DMS79 (cell line): ENCODE measurements at places on chromosomes 16 and 17.

- no peak for DNase-seq
Measured at GRCh38 chr16:65917466-65917865, 449.0 kb upstream of the CDH5 start.

DNA sequence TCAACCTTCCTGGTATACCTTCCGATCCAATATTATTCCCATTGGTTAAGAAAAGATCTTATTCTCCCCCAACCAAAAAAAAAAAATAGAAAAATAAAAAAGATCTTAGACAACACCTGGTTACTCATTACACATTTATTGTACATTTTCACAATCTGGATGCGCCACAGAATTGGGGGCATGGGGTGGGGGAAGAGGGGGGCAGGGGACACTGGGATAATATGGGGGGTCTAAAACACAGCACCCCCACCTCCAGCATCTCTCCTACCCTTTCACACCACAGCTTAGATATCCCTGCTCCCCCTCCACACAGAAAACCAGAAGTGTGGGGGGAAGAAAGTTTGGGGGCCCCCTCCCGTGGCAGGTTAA, 3.7 kb downstream of the VAMP2 start:
- DNase-seq: no peak

GRCh38 chr16:75317532-75317931, 66.1 kb upstream of the BCAR1 start:
- DNase-seq: no peak

- DNase-seq: no peak
Measured at GRCh38 chr17:78127888-78128550, 536 bp downstream of the TMC6 start.

DNA sequence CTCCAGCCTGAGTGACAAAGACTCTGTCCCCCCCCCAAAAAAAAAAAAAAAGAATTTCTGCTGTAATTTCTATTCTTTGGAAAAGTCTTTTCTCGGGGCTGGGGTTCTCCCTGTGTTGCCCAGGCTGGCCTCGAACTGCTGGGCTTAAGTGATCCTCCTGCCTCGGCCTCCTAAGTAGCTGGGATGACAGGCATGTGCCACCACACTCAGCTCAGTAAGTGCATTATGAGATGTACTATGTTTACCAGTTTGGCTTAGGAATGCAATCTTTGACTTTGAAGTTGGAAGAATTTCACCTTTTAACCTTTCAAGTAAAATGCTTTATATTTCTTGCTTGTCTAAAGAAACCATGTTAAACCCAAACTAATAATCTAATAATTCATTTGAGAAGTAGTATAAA, 28.0 kb upstream of the ADCY7 start:
- no peak for DNase-seq

DNA sequence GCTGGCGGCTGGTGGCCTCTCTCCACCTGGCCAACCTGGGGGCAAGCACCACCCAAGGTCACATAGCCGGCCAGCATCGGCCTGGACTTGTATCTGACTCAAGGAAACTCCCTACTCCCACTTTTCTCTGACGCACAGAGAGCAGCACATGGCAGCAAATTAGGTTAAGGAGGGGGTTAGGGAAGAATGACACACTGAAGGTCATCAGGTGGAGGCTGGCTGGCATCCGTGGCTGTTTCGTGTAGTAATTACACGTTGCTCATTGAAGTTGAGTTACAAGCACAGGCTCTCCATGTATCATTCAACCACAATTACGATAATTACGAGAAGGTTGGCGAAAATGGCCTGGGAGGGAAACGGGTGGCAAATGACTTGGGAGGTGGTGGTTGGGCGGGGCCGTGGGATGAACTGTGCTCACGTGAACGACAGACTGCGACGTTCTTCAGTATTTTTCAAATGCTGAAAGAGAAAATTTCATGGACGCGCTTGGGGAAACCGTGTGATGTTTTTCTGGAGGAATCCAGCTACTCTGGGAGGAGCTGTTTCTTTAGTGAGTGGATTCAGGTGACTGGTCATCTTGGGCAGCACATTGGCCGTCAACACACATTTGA, 4.0 kb upstream of the METRNL start:
- DNase-seq: no peak
